ENCODE measurements at places on chromosomes 5 and 9. TPM values are rescaled to one million over a fixed set of nuclear protein-coding genes. Genes with fewer than 3 reads are reported as not detected.

The PCDHB7 gene
- total RNA-seq = not detected

The ABO gene
- not detected for total RNA-seq

The PKD2L2 gene
- total RNA-seq = not detected

The CDX1 gene
- not detected for total RNA-seq

The SLC1A1 gene
- 0.23 TPM for total RNA-seq

The NOXA1 gene
- total RNA-seq = 1.7 TPM

The ADAMTS2 gene
- total RNA-seq = not detected

The DPYSL3 gene
- total RNA-seq = 0.16 TPM

The ITGA1 gene
- total RNA-seq = 3.9 TPM

The PPP3R2 gene
- not detected for total RNA-seq

The GLDC gene
- total RNA-seq = 1.8 TPM

The CNTNAP3B gene
- not detected for total RNA-seq

The FGD3 gene
- total RNA-seq = 41.8 TPM

The CTXN3 gene
- total RNA-seq = not detected

The ANKRD34B gene
- not detected for total RNA-seq

The SMC2 gene
- 84.5 TPM for total RNA-seq

The ROPN1L gene
- total RNA-seq = 0.28 TPM

The IL7R gene
- 236 TPM for total RNA-seq

The SLC34A3 gene
- total RNA-seq = not detected

The RAB3C gene
- total RNA-seq = not detected

The HOMER1 gene
- total RNA-seq = 11.1 TPM

The BSPRY gene
- 6.6 TPM for total RNA-seq

The SOWAHA gene
- not detected for total RNA-seq

The SCGB3A2 gene
- total RNA-seq = not detected

The MINAR2 gene
- total RNA-seq = not detected

The GLRX gene
- 31.5 TPM for total RNA-seq

The CNTFR gene
- total RNA-seq = not detected

The GDA gene
- total RNA-seq = not detected

The MCTP1 gene
- total RNA-seq = 0.32 TPM

The TMEM250 gene
- total RNA-seq = 28.8 TPM

The TLR4 gene
- total RNA-seq = not detected

The ZNF658 gene
- total RNA-seq = 2.8 TPM

The MAN2A1 gene
- total RNA-seq = 33.4 TPM

The C1QTNF3 gene
- 1.5 TPM for total RNA-seq

The TUSC1 gene
- total RNA-seq = 0.59 TPM

The SLC36A3 gene
- total RNA-seq = not detected
